ENCODE measurements at places on chromosomes 2 and 18. TPM values are rescaled to one million over a fixed set of nuclear protein-coding genes. Genes with fewer than 3 reads are reported as not detected.

GRCh38 chr2:119518401-119519056 is 5.8 kb downstream of the SCTR start:
- H3K36me3 ChIP-seq, result no peaks in the 10 kb centered on the region
- no peak for DNase-seq
- peaks cover 5% of the 10 kb centered on the region for H3K27me3 ChIP-seq
- no peaks in the 10 kb centered on the region for H3K4me1 ChIP-seq

GRCh38 chr2:233384811-233385488 is 30.7 kb downstream of the DGKD start:
- H3K4me1 ChIP-seq, result peaks cover 32% of the 10 kb centered on the region
- no peak for DNase-seq
- H3K27me3 ChIP-seq, result no peaks in the 10 kb centered on the region
- no peaks in the 10 kb centered on the region for H3K36me3 ChIP-seq
- H3K27ac ChIP-seq, result no peak overlapping the region

- no peaks in the 10 kb centered on the region for H3K36me3 ChIP-seq
- peaks cover 51% of the 10 kb centered on the region for H3K4me1 ChIP-seq
- peak overlapping the region; percentile 60 for H3K27ac ChIP-seq
- DNase-seq, result no peak
These were observed 650 bp downstream of the CCBE1 start for GRCh38 chr18:59696311-59697235.

DNA sequence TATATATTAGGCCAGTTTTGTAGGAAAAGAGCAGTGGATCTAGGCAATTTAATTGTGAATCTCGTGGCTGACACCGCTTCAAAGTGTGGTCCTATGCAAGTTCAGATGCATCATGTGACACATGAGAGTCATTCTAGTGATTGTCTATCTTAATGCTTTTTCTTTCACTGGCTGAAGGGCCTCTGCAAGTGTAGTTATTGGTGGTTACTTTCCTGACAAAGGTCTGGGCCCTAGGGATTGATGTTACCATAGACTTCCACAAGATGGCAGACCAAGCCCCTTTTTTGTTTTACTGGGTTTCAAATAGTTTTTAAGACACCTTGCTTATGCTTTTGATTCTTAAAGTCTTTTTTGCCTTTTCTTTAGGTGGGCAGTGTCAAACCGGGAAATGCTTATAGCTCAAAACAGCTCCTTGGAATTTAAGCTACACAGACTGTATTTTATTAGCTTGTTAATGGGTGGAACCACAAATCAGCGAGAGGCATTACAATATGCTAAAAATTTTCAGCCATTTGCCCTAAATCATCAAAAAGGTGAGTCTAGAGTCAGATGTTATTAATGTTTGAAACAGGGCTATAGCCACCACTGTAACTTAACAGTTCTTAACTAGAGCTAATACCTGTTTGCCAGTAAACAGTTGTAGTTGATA is 25.9 kb downstream of the CD8A start:
- no peaks in the 10 kb centered on the region for H3K4me1 ChIP-seq
- H3K4me3 ChIP-seq, result no peak overlapping the region
- DNase-seq, result no peak
- no peak overlapping the region for H3K27ac ChIP-seq
- H3K27me3 ChIP-seq, result no peaks in the 10 kb centered on the region
- H3K36me3 ChIP-seq, result peaks cover 54% of the 10 kb centered on the region

DNA sequence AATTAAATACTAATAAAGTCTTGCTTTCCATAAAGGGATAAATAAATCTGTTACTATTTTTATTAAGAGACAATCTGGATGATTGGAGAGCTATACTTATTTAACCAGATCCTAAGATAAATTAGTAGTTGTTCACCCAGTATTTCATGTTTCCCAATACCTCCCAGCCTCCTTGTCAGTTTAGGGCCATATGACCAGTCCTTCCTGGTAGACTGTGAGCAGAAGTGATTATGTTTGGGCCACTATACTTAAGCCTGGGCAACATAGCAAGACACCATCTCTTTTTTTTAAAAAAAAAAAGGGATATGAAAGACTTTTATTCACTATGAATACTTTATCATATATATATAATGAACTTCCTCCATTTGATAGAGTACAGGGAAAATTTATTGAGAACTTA is 48.8 kb upstream of the PPM1B start:
- no peak overlapping the region for H3K27ac ChIP-seq
- H3K4me1 ChIP-seq, result no peaks in the 10 kb centered on the region
- H3K4me3 ChIP-seq, result no peak overlapping the region
- no peak for DNase-seq

- H3K36me3 ChIP-seq, result no peaks in the 10 kb centered on the region
- no peak overlapping the region for H3K4me3 ChIP-seq
These were observed 318.7 kb downstream of the NOL4 start for GRCh38 chr18:33906046-33906445.

GRCh38 chr18:3935305-3935704 is 485.3 kb downstream of the TGIF1 start:
- H3K27ac ChIP-seq, result no peak overlapping the region
- no peak overlapping the region for H3K4me3 ChIP-seq
- no peak for DNase-seq
- no peaks in the 10 kb centered on the region for H3K4me1 ChIP-seq
- no peaks in the 10 kb centered on the region for H3K36me3 ChIP-seq

- H3K4me1 ChIP-seq, result no peaks in the 10 kb centered on the region
- no peaks in the 10 kb centered on the region for H3K27me3 ChIP-seq
- no peak overlapping the region for H3K4me3 ChIP-seq
- H3K36me3 ChIP-seq, result no peaks in the 10 kb centered on the region
- no peak for DNase-seq
These were observed 279.8 kb downstream of the ZNF385B start for GRCh38 chr2:179581605-179582004.

GRCh38 chr2:109476641-109477441 is 136.9 kb downstream of the SEPTIN10 start:
- H3K4me1 ChIP-seq, result peaks cover 6% of the 10 kb centered on the region
- no peak for DNase-seq
- no peak overlapping the region for H3K27ac ChIP-seq
- no peak overlapping the region for H3K4me3 ChIP-seq
- no peaks in the 10 kb centered on the region for H3K27me3 ChIP-seq
- no peaks in the 10 kb centered on the region for H3K36me3 ChIP-seq

GRCh38 chr2:63029058-63029457 is 21.6 kb upstream of the OTX1 start:
- H3K4me1 ChIP-seq, result no peaks in the 10 kb centered on the region
- no peak overlapping the region for H3K27ac ChIP-seq
- H3K36me3 ChIP-seq, result peaks cover 54% of the 10 kb centered on the region

- H3K27me3 ChIP-seq, result no peaks in the 10 kb centered on the region
- no peak overlapping the region for H3K4me3 ChIP-seq
- H3K36me3 ChIP-seq, result no peaks in the 10 kb centered on the region
These were observed 219.3 kb upstream of the OSR1 start for GRCh38 chr2:19577723-19578122.

Gene ALPI
- total RNA-seq, result not detected

Gene GKN1
- total RNA-seq, result 2.5 TPM

Gene REG1B
- total RNA-seq, result not detected
